ENCODE measurements at places on chromosomes 12 and 14.
A peak's percentile ranks its signal among the peaks of the same experiment; 100 is the strongest.

DNA sequence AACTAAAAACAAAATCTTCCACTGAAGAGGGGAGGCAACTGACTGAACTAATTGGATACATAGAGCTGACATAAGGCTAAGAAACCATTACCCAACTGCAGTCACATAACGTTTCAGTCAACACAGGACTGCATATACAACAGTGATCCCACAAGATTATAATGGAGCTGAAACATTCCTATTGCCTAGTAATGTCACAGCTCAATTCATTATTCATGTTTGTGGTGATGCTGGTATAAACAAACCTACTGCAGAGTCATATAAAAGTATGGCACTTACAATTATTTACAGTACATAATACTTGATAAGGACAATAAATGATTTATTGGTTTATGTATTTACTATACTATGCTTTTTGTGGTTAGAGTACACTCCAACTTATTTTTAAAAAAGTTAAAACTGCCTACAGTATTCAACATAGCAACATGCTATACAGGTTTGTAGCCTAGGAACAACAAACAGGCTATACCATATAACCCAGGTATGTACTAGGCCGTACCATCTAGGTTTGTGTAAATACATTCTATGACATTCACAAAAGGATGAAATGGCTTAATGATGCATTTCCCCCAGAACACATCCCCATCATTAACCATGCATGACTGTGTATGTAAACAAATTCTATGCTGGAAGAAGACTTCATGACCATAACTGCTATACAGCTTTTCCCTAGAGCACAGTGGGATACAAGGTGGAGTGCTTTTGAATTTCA is 4.3 kb downstream of the NAP1L1 start:
- DNase-seq, result no peak

GRCh38 chr12:56271031-56271430 is 4.3 kb downstream of the COQ10A start:
- no peak for DNase-seq

DNA sequence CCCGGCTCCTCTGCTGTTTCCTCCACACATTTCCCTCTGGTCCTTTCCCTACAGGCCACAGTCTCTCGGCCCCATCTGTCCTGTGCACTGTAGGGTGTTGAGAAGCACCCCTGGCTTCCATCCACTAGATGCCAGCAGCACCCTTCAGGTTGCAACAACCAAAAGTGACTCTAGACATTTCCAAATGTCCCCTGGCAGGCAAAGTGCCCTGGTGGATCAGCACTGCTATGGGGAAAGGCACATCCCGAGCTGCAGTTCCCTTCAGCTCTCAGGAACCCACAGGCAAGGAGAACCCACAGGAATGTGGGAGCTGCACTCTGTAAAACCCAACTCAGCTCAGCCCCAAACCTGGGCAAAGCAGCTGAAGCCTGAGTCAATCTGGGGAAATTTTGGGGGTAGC is 77.0 kb downstream of the RBM19 start:
- no peak for DNase-seq

GRCh38 chr12:30911207-30911606 is 15.3 kb upstream of the TSPAN11 start:
- DNase-seq, result no peak

- DNase-seq, result no peak
These were observed 920.5 kb downstream of the NRXN3 start for GRCh38 chr14:79090641-79091180.

GRCh38 chr12:54561164-54561563 is 11.8 kb downstream of the PDE1B start:
- DNase-seq, result no peak

GRCh38 chr12:119229837-119230236 is 51.1 kb downstream of the HSPB8 start:
- no peak for DNase-seq

- DNase-seq, result no peak
These were observed 42.1 kb downstream of the SEC23A start for GRCh38 chr14:39060818-39061437.

GRCh38 chr12:99027461-99027860 is 382.4 kb downstream of the APAF1 start:
- peak; percentile 77 for DNase-seq

DNA sequence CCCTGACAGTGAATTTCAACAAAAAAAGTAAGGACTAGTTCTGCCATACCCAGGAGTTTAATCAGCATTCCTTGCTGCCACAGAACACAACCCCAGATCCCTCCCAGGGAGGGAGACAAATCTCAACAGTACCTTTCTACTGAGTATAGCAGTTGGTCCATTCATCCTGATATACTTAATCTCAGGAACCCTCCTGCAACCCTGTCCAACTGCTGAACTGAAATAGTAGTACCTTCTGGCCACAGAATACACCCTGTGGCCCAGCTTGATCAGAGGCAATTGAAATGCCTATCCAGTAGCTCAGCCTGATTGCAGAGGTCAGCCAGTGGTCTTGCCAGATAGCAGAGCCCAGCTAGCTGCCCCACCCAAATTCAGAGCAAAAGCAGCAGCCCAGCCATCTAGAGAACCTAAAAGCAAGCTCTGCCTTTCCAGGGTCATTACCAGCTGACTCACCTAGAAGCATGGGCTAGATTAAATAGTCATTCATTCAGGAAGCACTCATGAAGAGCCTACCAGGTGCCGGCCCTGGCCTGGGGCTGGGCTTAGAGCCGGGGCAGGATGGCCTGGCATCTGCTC is 40.0 kb upstream of the RHOJ start:
- DNase-seq, result no peak

DNA sequence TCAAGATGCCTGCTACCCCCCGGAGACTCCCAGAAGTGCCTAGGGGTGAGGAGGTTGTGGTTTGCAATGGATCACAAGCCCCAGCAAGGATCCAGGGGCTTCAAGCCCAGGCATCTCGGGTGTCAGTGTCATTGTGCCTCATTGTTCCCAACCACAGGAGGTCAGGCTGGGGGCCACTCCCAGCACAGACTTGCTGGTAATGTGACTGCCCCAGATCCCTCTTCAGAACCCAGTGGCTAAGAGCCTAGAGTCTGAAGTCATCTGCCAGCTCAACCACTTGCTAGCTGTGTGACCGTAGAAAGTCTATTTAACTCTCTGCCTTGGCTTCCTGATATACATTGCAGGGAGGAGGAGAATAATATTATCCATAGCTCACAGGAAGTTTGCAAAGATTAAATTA is 7.7 kb upstream of the ASB2 start:
- DNase-seq, result no peak

- DNase-seq, result no peak
These were observed 628 bp downstream of the VRTN start for GRCh38 chr14:74348735-74349463.

DNA sequence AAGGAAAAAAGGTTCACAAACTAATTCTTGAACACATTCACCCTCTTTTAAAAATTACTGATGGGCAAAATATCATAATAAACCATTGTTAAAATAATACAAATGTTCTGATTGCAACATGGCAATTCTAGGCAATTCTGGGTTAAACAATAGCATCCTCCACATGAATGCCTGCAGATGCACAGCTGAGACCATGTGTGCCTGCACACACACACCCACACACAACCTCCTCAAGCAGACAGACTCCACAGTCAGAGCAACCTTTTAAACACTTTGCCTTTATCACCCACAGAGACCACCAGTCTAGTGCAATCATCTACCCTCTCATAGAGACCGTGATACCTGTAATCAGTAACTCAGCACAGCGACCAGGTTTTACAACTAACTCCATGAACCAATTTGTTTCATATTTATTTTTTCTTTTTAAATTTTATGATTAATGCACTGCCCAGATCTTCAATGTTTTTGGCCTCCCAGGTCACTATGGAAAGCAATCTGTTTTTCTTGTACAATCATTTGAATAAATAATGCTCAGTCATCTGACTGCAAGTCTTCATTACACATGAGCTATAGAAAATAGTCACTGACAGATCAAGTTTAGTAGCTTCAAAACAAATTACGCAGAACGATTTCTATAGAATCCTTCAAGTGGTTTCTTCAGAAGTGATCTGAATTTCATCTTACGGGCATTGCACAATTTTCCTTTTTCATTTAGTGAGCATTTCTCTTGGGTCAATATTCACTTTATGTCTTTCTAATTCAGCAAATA is 105.8 kb downstream of the PRKD1 start:
- no peak for DNase-seq

- peak; percentile 92 for DNase-seq
These were observed 121.7 kb upstream of the FUT8 start for GRCh38 chr14:65290830-65291229.

GRCh38 chr12:52496590-52497071 is 3.6 kb upstream of the KRT6A start:
- DNase-seq, result no peak

DNA sequence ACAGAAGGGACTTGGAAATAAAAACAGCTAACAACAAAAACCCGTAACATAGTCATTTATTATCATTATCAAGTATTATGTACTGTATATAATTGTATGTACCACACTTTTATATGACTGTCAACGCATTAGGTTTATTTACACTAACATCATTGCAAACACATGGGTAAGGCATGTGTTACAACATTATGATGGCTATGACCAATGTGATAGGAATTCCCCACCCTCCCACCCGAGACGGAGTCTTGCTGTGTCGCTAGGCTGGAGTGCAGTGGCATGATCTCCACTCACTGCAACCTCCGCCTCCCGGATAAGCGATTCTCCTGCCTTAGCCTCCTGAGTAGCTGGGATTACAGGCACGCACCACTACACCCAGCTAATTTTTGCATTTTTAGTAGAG is 82.6 kb downstream of the ERC1 start:
- DNase-seq, result no peak

DNA sequence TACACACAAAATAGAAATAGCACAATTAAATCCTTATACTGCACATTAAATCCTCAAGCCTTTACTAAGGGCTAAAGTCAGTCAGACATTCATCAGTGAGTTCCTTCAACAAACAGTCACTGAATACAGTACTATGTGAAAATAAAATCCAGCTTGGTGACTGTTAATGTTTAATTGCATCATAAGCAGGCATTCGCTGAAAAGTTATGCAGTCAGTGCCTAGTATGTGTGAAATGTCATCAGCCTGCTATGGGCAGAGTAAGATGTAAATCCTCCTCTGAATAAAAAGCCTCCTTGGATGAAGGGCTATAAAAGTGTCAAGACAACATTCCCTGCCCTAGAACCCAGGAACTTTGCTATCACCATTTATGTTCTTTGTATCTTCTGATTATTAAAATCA is 116.4 kb downstream of the PRICKLE1 start:
- DNase-seq, result peak; percentile 20

DNA sequence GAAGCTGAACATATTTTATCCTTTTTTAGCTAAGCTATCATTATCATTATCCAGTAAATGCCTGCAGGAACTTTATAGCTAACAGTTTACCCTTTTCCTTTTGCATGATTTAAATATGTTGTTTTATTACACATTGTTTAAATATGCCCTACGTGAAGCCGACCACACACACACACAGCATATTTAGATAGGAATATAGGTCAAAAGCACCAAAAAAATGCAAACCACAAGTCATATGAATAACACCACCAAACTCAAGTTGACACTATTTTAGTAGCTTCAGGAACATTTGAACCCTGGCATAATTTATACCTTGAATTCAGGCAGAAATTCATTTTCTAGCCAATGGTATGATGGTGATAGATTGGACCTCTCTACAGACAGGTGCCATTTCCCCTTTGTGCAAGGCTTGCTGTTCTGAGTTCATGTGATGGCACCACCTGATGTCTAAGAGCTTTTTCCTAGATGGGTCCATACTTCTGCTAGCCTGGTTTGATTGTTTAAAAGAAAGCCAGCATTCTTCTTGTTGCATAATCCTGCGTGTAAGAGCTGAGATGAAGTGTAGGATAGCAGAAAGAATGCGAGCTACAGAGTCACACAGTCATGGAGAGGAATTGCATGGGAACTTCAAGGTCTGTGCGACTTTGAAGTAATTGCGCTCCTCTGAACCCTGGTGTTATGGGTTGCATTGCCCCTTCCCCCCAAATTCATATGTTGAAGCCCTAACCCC is 454.8 kb upstream of the SOX5 start:
- no peak for DNase-seq

- DNase-seq, result no peak
These were observed 340.9 kb downstream of the AACS start for GRCh38 chr12:125406131-125406530.

DNA sequence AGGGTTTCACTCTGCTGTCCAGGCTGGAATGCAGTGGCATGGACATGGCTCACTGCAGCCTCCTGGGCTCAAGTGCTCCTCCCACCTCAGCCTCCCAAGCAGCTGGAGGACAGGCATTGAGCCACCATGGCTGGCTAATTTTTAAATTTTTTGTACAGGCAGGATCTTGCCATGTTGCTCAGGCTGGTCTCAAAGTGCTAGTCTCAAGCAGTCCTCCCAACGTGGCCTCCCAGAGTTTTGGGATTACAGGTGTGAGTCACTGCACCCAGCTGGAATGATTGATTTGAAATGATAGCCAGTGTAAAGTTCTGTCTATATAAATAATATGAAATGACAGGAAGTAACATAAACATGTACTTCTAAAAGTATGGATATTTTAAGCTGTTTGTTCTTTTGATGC is 172.7 kb downstream of the FUT8 start:
- DNase-seq, result no peak

DNA sequence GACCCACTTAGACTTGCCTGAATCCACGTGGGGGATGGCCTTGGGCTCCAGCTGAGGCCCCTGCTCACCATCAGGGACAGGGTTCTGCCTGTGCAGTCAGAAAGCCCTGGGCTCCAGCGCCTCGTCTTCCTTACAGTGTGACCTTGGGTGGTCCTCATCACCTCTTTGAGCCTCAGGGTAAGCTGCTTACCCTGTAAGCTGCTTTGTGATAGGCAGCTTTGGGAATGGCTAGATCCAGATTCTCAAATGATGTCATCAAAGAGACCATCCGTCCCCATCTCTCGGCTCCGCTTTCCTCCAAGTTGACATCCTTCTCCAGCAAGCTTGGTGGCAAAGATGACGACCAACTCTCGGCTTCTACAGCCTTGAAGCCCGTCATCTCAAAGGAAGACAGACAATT is 127.0 kb downstream of the ADCK1 start:
- no peak for DNase-seq

DNA sequence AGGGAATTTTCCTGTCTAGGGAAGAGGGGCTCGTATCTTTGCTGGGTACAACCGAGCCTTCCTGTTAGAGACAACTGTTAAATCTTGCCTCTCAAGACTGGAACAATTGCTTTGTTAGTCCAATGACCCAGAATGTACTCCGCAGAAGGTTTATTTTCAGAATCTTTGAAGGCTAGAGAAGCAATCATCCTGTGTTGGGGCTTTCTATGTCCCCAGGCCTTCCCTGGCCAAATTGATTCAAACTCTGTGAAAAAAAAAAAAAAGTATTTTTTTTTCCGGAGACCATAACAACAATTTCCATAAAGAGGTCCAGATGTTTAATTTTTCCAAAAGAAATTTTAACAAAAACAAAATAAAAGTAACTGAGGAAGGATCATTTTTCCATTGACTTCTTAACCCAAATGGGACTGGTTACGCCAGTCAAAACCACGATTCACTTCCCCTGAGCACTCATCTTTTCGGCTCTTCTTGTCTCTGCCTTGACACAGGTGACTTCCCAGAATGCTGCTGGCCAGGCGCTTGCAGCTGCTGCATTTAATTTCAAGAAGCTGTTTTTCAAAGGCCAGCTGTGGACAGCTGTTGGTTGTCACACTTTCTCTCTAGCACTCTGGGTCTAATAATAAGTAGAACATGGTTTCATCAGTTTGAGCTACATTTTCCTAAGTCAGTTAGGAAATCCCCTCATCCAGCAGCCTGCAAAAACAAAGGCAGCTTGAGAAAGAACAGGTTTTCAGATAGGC is 81.6 kb upstream of the MANSC4 start:
- no peak for DNase-seq

GRCh38 chr14:89681086-89682018 is 264.3 kb upstream of the FOXN3 start:
- DNase-seq, result no peak

- no peak for DNase-seq
These were observed 11.1 kb downstream of the COQ6 start for GRCh38 chr14:73961192-73961591.

Measured in epithelial cell of prostate (primary cell).